ENCODE measurements at places on chromosomes 7 and 10. TPM values are rescaled to one million over a fixed set of nuclear protein-coding genes. Genes with fewer than 3 reads are reported as not detected.

OPN4 gene
- 0.57 TPM for total RNA-seq

AMPH gene
- 1.1 TPM for total RNA-seq

GDF2 gene
- total RNA-seq, result 0.58 TPM

AGR2 gene
- not detected for total RNA-seq

DNAH11 gene
- 18.1 TPM for total RNA-seq

LIPN gene
- total RNA-seq, result not detected

LRRTM3 gene
- total RNA-seq, result 12.0 TPM

HOXA6 gene
- 26.4 TPM for total RNA-seq

TMEM26 gene
- 0.58 TPM for total RNA-seq

RPEL1 gene
- not detected for total RNA-seq

SPDYE8 gene
- 1.5 TPM for total RNA-seq

GBX1 gene
- 1.3 TPM for total RNA-seq

PLCE1 gene
- 2.5 TPM for total RNA-seq

CLIP2 gene
- 32.5 TPM for total RNA-seq

CALML3 gene
- total RNA-seq, result 0.05 TPM
